ENCODE measurements at places on chromosomes 7 and 10. TPM values are rescaled to one million over a fixed set of nuclear protein-coding genes. Genes with fewer than 3 reads are reported as not detected.
A peak's percentile ranks its signal among the peaks of the same experiment; 100 is the strongest.

- no peaks in the 10 kb centered on the region for H3K27me3 ChIP-seq
- no peak for DNase-seq
- no peaks in the 10 kb centered on the region for H3K4me1 ChIP-seq
- no peak overlapping the region for H3K27ac ChIP-seq
- H3K4me3 ChIP-seq: no peak overlapping the region
These were observed 4.5 kb downstream of the FAM180A start for GRCh38 chr7:135743907-135744731.

DNA sequence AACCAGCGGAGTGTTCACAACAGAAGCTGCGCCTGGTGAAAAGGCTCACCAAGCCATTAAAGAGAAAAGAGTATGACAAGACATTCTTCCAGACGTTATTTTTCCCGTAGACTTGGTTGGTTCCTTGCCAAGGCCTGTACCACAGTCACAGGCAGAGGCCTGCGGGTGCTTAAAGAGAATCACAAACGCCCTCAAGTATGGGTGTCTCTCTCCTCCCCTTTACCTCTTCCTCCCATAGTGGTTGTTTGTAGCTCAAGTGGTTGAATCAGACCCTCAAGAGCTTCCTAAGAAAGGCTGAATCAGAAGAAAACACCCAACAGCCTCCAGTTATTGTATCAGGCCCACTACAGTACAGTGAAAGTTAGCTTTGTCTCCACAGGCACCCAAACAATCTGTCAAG, 169.0 kb downstream of the CREB5 start:
- H3K27me3 ChIP-seq: no peaks in the 10 kb centered on the region
- no peak overlapping the region for H3K4me3 ChIP-seq
- no peaks in the 10 kb centered on the region for H3K36me3 ChIP-seq
- no peak for DNase-seq
- H3K27ac ChIP-seq: no peak overlapping the region

DNA sequence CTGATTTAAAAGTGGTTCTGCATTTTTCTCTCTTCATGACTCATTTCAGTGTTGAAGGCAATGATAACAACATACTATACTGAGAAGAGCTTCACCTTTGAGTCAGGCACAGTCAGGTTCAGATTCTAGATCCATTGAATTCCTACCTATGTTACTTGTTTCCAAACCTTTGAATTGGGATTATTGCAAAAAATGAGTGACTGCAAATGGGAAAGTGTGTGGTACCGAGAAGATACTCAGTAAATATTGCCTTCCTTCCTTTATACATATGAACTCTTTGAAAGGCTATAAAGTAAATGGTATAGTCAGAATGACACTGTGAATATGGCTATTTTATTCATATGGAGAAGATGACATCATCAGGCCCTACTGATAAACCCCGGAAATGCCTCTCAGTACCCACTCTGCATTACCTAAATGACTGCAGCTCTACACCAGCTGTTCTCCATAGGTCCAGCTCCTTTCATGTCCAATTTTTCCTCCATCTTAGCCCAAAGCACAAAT, 66.7 kb upstream of the FGL2 start:
- H3K4me1 ChIP-seq: peaks cover 19% of the 10 kb centered on the region
- H3K27me3 ChIP-seq: no peaks in the 10 kb centered on the region
- DNase-seq: peak; percentile 33
- H3K36me3 ChIP-seq: no peaks in the 10 kb centered on the region

The DKK1 gene
- 0.77 TPM for total RNA-seq

The ZNF487 gene
- 1.1 TPM for total RNA-seq

DNA sequence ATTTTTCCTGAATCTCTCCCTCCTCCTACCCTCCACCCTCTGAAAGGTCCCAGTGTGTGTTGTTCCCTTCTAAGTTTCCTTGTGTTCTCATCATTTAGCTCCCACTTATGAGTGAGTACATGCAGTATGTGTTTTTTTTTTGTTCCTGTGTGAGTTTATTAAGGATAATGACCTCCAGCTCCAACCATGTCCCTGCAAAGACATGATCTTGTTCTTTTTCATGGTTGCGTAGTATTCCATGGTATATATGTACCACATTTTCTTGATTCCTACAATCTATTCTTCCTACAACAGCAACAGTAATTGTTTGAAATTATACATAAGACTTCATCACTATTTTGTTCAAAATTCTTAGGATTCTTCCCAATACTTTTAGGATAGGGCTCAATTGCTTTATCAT, 1117.8 kb downstream of the GATA3 start:
- H3K27me3 ChIP-seq: no peaks in the 10 kb centered on the region
- H3K4me3 ChIP-seq: no peak overlapping the region
- H3K36me3 ChIP-seq: no peaks in the 10 kb centered on the region
- no peak overlapping the region for H3K27ac ChIP-seq
- no peak for DNase-seq

- H3K27me3 ChIP-seq: peaks cover 24% of the 10 kb centered on the region
- no peaks in the 10 kb centered on the region for H3K4me1 ChIP-seq
- no peaks in the 10 kb centered on the region for H3K36me3 ChIP-seq
- no peak overlapping the region for H3K4me3 ChIP-seq
- no peak overlapping the region for H3K27ac ChIP-seq
- DNase-seq: no peak
These were observed 6.4 kb downstream of the HOXA13 start for GRCh38 chr7:27193335-27194001.

The KCNIP2 gene
- total RNA-seq: 1.8 TPM

The PSMC2 gene
- total RNA-seq: 125 TPM
